NCI-H2171 treated with DMSO at 0.1 percent for 48 hours (cell line): ENCODE measurements at places on chromosomes 1 and 21.
A peak's percentile ranks its signal among the peaks of the same experiment; 100 is the strongest.

GRCh38 chr1:155107309-155108264 is 20.1 kb upstream of the EFNA1 start:
- no peak for DNase-seq

GRCh38 chr1:162475089-162475488 is 22.5 kb upstream of the UHMK1 start:
- no peak for DNase-seq

- DNase-seq = peak; percentile 56
Measured at GRCh38 chr1:202016022-202016810, 5.8 kb downstream of the ELF3 start.

DNA sequence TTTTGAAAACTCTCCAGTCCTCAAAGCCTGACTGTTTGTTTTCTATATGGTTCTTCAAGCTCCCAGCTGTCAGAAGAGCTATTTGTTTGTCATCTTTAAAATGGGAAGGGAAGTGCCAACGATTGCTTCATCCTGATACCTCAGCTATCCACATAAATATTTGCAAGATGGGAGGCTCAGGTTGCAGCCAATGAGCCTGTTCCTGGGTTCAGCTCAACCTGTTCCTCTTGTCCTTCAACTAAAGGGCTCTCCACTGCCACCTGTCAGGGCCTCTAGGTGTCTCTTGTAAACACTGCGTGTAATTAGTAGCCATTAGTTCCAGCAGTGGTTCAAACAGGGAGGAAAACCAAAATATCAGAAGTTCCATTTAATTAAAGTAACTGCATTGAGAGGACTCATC is 445.1 kb downstream of the AJAP1 start:
- DNase-seq = peak; percentile 33

DNA sequence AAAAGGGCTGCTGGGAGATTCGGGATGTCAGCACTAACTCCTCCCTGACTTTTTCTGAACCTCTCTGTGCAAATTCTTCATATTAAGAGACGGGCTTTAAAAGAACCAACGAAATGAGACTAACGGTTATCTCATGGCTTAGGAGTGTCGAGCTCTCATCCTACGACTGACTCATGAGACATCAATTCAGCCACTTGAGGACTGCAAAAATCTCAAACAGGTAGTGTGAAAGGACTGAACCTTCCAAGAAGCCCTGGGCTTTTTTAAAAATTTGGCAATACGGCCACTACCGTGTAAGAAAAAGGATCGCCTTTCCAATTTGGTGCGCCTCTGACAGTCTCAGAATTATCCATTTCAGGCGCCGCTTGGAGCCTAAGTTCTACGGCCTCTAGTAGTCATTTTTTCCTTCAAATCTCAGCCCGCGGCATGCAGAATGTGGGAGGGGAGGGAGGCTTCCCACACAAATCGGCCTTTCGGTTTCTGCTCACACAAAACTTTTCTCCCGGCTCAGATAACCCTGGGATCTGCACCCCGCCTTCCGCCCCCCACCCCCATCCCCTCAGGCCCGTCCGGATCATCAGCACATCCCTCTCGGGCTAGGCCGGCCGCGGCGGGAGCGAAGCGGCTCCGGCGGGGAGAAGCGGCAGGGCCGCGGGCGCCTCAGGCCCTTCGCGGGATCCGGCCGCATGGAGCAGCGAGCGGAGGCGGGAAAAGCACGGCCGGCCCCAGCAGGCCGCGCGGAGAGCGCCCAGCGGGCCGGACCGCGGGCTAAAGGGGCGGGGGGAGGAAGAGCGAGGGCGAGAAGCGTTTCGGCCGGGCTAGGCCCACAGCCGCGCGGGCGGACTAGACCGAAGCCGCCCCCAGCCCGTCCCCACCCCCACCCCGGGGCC is 618 bp downstream of the HNRNPR start:
- peak; percentile 40 for DNase-seq

GRCh38 chr1:941588-942383 is 17.3 kb downstream of the NOC2L start:
- peak; percentile 71 for DNase-seq

- DNase-seq = peak; percentile 70
Measured at GRCh38 chr1:42456754-42457089, 379 bp downstream of the PPCS start.

DNA sequence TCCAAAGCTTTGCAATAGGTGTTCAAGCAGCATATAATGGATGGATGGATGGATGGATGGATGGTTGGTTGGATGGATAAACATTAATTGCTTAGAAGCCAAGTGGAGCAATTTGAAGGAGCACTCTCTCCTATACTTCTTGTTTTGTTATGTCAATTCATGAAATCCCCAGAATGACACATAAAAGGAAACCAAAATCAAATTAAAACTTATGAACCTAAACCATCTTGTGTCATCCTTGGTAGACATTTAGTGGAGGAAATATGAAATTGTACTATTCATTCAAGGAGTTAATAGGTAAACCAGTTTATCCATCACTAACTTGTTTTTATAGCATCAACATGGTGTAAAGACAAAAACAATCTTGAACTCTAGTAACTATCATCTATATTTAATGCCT is 122.5 kb downstream of the NR5A2 start:
- no peak for DNase-seq

DNA sequence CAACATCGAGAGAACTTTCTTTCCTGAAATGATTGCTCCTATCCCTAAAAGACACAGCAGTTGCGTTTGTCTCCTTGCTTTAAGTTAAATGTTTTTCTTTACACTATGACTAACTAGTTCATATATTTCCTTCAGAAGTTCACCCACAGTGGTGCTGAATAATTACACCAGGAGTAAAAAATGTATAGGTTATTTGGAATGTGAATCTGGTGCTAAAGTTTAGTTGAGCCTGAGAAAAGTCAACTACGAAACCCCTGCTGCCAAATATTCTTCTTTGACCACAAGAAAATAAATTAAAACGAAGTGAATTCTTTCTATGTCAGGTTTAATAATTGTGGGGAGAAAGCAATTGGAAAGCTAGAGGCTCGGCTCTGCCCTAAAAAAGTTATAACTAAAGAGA is 52.8 kb downstream of the C4BPA start:
- DNase-seq = no peak

GRCh38 chr1:52588535-52588934 is 13.6 kb upstream of the GPX7 start:
- no peak for DNase-seq

DNA sequence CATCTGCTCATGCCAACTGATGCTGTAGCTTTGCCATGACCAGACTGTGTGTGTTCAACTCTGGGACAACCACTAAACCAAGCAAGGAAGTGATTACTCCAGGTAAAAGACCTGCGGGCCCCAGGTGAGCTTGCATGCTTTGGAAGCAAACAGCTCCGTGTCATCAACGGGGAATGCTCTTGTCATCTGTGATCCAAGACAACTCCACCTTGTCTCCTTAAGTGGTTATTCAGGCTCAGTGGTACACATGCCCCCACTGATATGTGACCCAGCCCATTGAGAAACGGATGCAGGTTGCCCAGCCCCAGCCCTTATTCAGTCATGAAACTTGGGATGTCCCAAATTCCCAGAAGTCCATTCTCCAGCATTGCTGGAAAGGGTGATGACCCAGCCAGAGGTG is 89.0 kb downstream of the TIAM1 start:
- DNase-seq = no peak

- peak; percentile 52 for DNase-seq
Measured at GRCh38 chr1:31617916-31618746, 642 bp downstream of the HCRTR1 start.

DNA sequence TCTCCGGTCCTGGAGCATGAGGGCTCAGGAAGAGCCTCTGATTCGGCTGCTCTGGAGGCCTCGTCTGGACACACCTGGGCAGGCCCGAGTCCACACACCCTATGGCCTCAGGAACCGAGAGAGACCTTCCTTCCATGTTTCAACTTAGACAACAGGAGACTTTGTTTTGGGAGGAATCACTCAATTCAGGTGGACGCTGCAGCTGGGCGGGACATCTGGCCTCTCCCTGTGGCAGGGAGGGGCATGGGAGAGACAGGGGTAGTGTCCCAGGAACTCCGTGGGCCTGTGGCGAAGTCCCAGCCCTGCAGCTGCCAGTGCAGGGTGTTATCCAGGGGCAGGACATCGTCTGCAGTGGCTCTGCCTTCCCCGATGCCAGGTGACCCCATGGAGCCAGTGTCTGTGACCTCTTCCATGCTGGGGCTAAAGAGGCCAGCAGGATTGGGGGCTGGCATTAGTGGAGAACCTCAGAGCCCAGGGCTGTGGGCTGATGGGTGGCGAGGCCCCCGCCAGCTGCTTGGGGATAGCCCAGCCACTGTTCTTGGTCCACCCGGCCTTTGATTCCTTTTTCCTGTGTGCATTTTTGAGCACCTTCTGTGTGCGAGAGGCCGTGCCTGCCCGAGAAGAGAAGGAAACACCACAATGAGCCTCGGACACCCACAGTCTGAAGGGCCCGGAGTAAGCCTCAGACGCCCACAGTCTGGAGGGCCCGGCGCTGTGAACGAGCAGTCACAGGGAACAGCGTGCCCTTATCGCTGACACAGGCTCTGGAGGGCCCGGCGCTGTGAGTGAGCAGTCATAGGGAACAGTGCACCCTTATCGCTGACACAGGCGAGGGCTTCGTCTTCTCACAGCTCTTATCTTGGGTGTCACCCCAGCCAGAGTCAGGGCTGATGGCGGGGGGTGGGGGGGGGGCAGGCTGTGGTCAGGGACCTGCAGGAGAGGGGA is 6.2 kb downstream of the COL18A1 start:
- DNase-seq = no peak

- DNase-seq = no peak
Measured at GRCh38 chr1:209150114-209150513, 433.4 kb upstream of the CAMK1G start.
